ENCODE measurements at places on chromosomes 6 and 20. TPM values are rescaled to one million over a fixed set of nuclear protein-coding genes. Genes with fewer than 3 reads are reported as not detected.

MYB gene
- total RNA-seq, result 1.2 TPM

YTHDF1 gene
- total RNA-seq, result 29.3 TPM

KCNK16 gene
- not detected for total RNA-seq

PAX1 gene
- not detected for total RNA-seq

FITM2 gene
- total RNA-seq, result 5.1 TPM

TINAG gene
- not detected for total RNA-seq

NKX2-4 gene
- total RNA-seq, result not detected

RIN2 gene
- 51.3 TPM for total RNA-seq

DNA sequence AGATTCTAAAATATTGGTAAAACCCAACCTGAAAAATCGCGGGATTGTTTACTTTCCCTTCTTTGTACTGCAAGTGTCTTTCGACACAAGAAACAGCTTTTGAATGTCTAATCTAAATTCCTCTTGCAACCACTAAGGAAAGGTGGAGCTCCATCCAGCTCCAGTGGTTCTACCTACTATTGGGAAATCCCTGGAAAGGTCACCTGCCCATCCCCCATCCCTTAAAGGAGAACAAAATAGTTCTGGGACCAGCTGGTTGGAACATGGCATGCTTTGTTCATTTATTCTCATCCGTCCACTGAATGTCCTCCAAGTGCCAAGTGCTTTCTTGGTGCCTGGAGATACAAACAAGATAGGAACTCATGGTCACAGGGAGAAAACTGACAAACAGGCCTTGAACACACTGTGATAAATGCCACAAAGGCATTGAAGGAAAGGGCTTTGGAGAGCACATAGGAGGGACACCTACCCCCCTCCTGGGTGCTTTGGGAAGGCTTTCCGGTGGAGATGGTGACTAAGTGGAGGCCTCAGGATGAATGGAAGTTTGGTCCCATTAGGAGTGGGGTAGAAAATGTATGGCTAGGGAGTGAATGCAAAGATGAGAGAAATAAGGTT lies 2.3 kb upstream of the CITED2 start:
- H3K36me3 ChIP-seq, result no peaks in the 10 kb centered on the region
- H3K27ac ChIP-seq, result peak overlapping the region; percentile 95
- H3K27me3 ChIP-seq, result no peaks in the 10 kb centered on the region
- H3K4me3 ChIP-seq, result peak overlapping the region; percentile 96
- peak; percentile 62 for DNase-seq

- no peak overlapping the region for H3K4me3 ChIP-seq
- no peaks in the 10 kb centered on the region for H3K4me1 ChIP-seq
- H3K36me3 ChIP-seq, result no peaks in the 10 kb centered on the region
- no peak overlapping the region for H3K27ac ChIP-seq
These were observed 7.7 kb downstream of the HLA-B start for GRCh38 chr6:31349301-31349700.

DNA sequence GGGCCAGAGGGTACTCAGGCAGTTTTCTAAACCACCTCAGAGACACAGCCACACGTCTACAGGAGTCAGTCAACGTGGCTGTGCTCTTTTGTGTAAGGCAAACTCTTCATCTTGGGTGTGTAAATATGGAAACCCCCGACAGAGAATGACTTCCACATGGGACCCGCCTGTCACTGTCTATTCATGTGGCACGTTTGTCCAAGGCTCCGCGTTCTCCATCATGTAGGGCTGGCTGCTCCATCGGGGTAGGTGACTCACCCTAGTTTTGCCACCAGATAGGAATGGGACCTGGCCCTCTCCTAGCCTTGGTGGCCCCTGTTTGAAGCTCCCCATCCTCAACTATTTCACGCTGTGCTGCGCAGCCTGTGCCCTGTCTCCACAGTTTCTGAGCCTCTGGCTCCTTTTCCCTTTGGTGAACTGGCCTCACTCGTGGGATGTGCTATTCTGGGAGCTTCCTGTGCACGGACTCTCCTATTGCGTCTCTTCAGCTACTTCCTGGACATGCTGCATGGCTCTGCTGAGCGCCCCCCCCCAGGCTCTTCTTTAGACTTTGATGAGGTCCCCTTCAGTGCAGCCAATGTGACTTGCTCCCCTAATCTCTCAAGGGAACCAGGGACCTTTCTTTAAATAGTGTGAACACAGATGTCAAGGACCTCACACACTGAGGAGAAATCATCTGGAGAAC lies 143.2 kb upstream of the PDE10A start:
- H3K27me3 ChIP-seq, result no peaks in the 10 kb centered on the region
- H3K4me1 ChIP-seq, result peaks cover 4% of the 10 kb centered on the region
- H3K36me3 ChIP-seq, result no peaks in the 10 kb centered on the region
- H3K27ac ChIP-seq, result no peak overlapping the region
- no peak for DNase-seq

DNA sequence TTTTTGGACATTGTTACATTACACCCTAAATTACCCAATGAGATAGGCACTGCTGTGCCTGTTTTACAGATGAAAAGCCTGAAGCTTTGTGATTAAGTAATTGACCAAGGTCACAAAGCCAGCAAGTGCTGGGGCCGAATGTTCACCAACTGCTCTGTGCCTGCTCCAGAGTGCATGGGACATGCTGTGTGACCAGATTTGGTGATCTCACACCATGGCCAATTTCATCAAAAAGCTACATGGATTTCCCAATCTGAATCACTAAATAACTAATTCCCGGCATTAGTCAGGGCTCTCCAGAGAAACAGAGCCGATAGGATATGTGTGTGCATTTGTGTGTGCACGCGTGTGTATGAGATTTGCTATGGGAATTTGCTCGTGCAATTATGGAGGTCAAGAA lies 228.3 kb upstream of the ECI2 start:
- H3K4me1 ChIP-seq, result peaks cover 6% of the 10 kb centered on the region
- no peaks in the 10 kb centered on the region for H3K36me3 ChIP-seq
- no peaks in the 10 kb centered on the region for H3K27me3 ChIP-seq
- no peak for DNase-seq
- H3K27ac ChIP-seq, result no peak overlapping the region

DNA sequence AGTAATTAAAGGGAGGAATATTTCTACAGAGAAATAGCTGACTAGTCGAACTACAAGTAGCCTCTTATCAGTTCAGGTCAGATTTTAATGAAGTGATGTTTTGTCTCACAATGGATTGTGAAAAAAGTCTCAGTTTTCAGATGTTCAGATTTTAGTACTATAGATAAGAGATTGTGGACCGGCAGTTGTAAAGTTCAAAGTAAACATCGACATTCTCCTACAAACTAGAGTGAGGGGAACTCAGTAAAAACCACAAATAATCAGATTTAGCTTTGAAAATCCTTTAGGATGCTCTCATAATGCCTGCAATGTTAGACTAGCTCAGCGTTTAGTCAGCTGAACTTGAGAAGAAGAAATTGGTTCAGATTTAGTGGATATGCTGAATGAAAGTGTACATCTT lies 39.9 kb downstream of the RCAN2 start:
- no peaks in the 10 kb centered on the region for H3K36me3 ChIP-seq
- H3K4me3 ChIP-seq, result no peak overlapping the region
- peaks cover 1% of the 10 kb centered on the region for H3K4me1 ChIP-seq
- DNase-seq, result no peak
- H3K27ac ChIP-seq, result no peak overlapping the region
- no peaks in the 10 kb centered on the region for H3K27me3 ChIP-seq

DNA sequence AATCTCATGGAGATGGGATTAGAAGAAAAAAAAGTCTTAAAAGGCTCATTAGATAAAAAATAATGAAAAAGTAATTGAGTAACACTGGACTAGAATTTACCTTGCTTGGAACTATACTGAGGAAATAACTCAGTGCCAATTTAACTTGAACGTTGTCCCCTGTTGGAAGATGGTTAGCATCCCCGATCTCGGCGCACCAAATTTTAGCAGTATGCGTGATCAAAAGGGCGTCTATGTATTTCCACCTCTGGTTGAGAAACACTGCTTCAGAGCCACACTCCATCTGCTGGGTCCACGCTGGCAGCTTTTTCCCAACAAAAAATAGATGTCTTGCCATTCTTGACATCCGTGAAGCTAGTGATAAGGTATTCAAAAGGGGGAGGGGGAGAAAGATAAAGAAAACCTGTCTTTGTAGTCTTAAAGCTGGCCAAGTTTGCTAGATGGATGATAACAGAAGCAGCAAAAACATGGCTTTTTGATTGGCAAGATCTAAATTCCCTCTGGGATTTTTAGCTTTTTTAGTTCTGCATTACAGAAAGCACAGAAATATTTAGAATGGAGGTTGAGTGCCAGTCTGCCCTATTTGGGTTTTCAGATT lies 6.4 kb downstream of the HINT3 start:
- H3K36me3 ChIP-seq, result no peaks in the 10 kb centered on the region
- H3K27me3 ChIP-seq, result no peaks in the 10 kb centered on the region
- H3K4me3 ChIP-seq, result no peak overlapping the region
- no peak overlapping the region for H3K27ac ChIP-seq

DNA sequence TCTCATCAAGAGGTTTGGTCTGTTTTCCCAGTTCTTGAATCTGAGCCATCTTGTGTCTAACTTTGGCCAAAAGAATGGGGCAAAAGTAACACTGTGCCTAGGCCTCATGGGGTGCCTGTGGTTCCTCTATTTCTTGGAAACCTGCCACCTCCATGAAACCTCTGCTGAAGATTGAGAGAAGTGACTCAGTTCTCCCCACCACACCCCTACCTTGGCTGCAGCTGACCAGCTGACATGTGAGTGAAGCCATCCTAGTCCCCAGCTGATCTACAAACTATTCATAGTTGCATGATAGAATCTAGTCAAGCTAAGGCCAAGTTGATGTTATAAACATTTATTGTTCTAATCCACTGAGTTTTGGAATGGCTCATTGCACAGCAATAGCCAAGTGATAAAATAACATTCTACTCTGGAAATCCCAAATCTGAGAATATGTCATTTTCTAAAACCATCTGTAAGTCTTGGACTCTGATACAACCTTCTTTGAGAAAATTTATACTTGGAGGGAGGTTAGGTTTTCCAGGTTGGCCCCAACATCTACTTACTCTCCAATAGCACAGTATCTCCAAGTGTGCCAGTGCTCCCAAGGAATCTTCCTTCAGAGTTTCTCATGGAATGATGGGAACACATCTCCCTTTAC lies 107.0 kb upstream of the SMLR1 start:
- no peaks in the 10 kb centered on the region for H3K36me3 ChIP-seq
- H3K27me3 ChIP-seq, result no peaks in the 10 kb centered on the region
- H3K4me1 ChIP-seq, result no peaks in the 10 kb centered on the region
- no peak overlapping the region for H3K4me3 ChIP-seq

GRCh38 chr20:62118113-62119043 lies 3.9 kb upstream of the LSM14B start:
- DNase-seq, result no peak
- H3K27me3 ChIP-seq, result no peaks in the 10 kb centered on the region
- H3K27ac ChIP-seq, result no peak overlapping the region
- no peak overlapping the region for H3K4me3 ChIP-seq
- peaks cover under 1% of the 10 kb centered on the region for H3K4me1 ChIP-seq

GRCh38 chr6:108164815-108165706 lies 761 bp upstream of the NR2E1 start:
- H3K4me3 ChIP-seq, result no peak overlapping the region
- no peak for DNase-seq
- H3K27me3 ChIP-seq, result peaks cover 3% of the 10 kb centered on the region
- peaks cover 14% of the 10 kb centered on the region for H3K4me1 ChIP-seq

GRCh38 chr6:106522562-106523250 lies 106.6 kb downstream of the RTN4IP1 start:
- no peak for DNase-seq
- no peak overlapping the region for H3K4me3 ChIP-seq
- no peak overlapping the region for H3K27ac ChIP-seq
- H3K4me1 ChIP-seq, result no peaks in the 10 kb centered on the region
- no peaks in the 10 kb centered on the region for H3K36me3 ChIP-seq

DNA sequence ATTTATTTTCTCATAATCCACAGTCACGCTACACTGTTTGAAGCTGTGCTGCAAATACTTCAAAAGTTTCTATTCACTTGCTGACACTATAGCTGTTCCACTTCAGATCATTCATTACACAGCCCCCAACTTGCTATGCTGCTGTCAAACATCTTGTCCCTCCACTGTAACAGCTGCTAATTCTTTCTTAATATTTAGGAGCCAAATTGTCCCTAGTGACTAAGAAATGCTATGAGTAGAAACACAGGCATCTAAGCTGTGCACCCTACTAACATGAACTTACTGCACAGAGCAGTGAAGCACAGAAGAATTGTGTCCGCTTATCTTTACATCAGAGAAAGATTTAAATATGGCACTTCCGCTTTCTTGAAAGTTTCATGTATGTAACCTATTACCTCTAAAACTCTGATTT lies 91.3 kb downstream of the PDE10A start:
- H3K4me1 ChIP-seq, result peaks cover 2% of the 10 kb centered on the region
- no peaks in the 10 kb centered on the region for H3K27me3 ChIP-seq
- DNase-seq, result no peak
- H3K36me3 ChIP-seq, result no peaks in the 10 kb centered on the region

DNA sequence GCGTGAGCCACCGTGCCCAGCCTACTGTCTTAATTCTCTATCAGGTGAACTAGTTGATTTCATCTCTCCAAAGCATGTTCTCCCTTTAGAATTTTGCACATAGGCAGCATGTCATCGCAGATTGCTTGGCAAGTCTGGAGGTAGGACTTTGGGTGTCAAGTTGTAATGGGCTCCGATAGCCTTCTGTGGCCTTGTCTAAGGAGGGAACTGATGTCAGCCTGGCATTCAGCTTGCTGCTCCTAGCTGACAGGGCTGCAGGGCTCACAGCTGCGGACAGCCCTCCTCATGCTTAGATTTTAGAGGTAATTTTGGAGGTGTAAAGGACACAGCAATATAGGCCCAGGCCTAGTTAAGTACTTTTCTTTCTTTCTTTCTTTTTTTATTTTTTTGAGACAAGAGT lies 11.3 kb downstream of the CHMP4B start:
- H3K27me3 ChIP-seq, result no peaks in the 10 kb centered on the region
- H3K4me1 ChIP-seq, result peaks cover 29% of the 10 kb centered on the region
- H3K4me3 ChIP-seq, result no peak overlapping the region

Data from ovary (tissue), 10 donors.